ENCODE measurements at places on chromosomes 12 and 14.
A peak's percentile ranks its signal among the peaks of the same experiment; 100 is the strongest.

DNA sequence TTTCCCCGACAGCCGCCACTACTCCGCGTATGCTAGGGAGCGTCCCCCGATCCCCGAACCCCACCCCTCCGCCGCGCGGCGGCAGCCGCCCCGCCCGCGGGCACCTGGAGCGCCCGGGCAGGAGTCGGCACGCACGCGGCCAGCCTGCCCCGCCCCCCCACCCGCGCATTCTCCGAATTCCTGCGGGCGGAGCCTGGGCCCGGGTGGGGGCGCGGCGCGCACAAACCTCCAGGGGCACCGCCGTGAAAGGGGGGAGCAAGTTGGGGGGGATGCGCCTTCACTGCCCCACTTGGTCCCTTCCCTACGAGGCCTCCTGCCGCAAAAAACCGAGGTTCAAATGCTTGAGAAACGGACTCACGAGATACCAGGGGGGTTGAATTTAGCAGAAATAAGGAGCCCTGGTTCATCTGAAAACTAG, 1.7 kb downstream of the AJUBA start:
- DNase-seq = peak; percentile 84

DNA sequence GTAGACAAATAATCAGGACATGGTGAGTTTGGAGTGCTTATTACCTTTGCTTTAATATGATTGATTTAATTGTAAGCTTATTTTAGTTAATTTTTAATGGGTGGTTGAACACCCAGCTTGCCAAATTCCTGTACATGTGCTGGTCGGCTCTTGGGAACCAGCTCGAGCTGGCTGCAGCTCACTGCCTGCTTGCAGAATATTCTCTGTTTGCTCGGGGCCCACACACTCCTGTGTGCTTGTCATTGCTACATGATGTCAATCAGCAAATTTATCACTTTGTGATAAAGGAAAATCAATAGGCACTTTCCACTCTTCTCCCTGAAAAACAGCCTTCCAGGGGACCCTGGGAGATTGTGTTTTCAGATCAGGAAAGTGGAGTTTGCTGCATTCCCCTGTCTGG, 141.1 kb upstream of the LHX5 start:
- DNase-seq = no peak

GRCh38 chr12:101436136-101436535, 28.6 kb upstream of the ARL1 start:
- no peak for DNase-seq

DNA sequence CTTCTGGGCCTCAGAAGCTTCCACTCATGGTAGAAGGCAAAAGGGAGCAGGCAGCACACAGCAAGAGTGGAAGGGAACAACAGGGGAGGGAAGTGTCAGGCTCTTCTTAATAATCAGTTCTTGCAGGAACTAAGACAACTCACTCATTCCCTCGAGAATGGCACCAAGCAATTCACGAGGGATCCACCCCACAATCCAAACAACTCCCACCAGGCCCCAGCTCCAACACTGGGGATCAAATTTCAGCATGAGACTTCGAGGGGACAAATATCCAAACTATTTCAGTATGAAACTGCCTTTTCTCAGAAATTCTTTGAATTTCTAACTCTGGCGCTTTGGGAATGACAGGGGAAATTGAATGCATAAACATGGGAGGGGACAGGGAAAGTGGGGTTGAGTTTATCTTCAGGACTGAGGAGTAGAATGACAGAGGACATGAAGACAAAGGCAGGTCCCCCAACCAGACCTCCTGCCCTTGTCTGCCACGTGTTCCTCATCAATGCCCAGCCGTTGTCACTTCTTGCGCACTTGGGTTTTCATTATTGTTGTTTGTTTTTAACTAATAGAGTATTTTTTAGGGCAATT, 24.6 kb upstream of the APOF start:
- DNase-seq = peak; percentile 7

GRCh38 chr14:104429291-104429861, 150.2 kb upstream of the C14orf180 start:
- DNase-seq = no peak
